Naive B cell (primary cell): ENCODE measurements at places on chromosomes 6 and 20.

- no peaks in the 10 kb centered on the region for H3K27me3 ChIP-seq
- no peaks in the 10 kb centered on the region for H3K36me3 ChIP-seq
- DNase-seq = no peak
- no peak overlapping the region for H3K27ac ChIP-seq
These were observed 297.3 kb upstream of the JAG1 start for GRCh38 chr20:10971096-10971495.

DNA sequence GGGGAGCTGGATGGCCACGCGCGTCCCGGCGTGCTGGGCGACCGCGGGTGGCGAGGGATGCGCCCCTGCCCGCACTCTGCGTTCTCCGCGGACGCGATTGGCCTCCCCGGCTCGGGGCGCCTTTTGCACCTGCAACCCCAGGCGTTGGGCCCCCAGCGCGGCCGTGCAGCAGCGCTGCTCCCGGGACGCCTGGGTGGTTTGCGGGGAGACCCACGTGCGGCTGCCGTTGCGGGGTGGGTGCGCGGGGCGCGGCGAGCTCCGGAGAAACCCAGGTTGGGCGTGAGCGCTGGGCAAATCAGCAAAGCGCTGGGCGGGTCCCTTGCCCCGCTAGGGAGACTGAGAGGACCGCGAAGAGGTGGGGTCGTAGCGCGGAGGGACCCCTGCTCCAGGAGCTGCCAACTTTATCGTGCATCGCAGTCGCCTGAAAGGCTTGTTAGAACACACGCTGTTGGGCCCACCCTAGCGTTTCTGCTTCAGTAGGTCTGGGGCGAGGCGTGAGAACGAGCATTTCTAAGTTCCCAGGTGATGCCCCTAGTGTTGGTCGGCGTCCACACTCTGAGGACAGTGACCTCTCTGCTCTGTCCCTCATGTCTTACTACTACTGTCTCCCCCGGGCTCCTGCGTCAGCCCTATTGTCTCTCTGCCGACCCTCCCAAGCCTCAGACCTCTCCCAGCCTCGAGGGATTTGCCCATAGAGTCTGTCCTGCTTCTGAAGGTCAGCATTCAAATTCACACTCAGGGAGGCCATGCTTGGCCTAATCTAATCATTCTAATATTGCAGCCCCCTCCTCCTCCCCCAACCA is 538 bp upstream of the ZFP64 start:
- DNase-seq = no peak
- H3K4me3 ChIP-seq = peak overlapping the region; percentile 89
- peak overlapping the region; percentile 76 for H3K27ac ChIP-seq
- H3K27me3 ChIP-seq = no peaks in the 10 kb centered on the region
- H3K4me1 ChIP-seq = peaks cover 9% of the 10 kb centered on the region
- H3K36me3 ChIP-seq = no peaks in the 10 kb centered on the region

DNA sequence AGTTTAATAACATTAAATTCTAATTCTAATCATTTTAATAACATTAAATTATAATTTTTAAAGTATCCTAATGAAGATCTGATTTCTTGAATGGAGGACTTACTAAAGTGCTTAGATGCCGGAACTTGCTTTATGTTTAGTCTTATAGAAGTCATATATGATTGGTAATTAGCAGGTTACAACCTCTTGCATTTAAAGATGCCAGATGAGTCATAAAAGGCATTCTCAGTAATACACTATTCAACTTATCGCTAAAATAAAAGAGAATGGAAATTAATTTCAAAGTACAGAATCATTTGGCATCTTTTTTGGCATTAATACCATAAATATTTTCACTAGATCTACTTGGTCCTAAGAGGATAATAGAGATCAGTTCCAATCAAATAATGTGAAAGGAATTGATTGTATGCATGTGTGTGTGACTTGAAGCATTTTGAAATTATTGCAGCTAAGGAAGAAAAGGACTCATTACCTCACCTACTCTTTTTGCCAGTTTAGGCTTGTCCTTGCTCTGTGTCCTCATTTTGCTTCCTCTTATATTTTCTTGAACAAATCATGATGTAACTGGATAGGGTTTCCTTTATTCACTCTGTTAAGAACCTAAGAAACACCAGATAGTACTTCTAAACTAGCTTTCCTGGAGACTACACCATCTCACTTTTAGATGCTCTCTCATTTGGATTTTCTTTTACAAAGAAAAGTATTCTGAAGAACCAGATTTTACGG is 2.7 kb downstream of the COL21A1 start:
- no peaks in the 10 kb centered on the region for H3K4me1 ChIP-seq
- H3K27me3 ChIP-seq = peaks cover 11% of the 10 kb centered on the region
- no peak overlapping the region for H3K4me3 ChIP-seq
- no peak overlapping the region for H3K27ac ChIP-seq

DNA sequence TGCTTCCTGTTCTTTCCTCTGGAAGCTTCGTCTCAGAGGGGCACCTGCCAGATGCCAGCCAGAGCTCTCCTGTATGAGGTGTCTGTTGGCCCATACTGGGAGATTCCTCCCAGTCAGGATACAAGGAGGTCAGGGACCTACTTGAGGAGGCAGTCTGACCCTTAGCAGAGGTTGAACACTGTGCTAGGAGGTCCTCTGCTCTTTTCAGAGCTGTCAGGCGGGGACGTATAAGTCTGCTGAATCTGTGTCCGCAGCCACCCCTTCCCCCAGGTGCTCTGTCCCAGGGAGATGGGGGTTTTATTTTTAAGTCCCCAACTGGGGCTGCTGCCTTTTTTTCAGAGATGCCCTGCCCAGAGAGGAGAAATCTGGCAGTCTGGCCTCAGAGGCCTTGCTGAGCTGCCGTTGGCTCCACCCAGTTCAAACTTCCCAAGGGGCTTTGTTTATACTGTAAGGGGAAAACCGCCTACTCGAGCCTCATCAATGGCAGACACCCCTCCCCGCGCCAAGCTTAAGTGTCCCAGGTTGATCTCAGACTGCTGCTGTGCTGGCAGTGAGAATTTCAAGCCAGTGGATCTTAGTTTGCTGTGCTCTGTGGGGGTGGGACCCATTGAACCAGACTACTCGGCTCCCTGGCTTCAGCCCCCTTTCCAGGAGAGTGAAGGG is 326.7 kb downstream of the BCKDHB start:
- no peak overlapping the region for H3K4me3 ChIP-seq
- no peak for DNase-seq
- no peak overlapping the region for H3K27ac ChIP-seq

GRCh38 chr6:21331235-21331634 is 262.3 kb upstream of the SOX4 start:
- no peak overlapping the region for H3K27ac ChIP-seq
- no peak overlapping the region for H3K4me3 ChIP-seq
- H3K27me3 ChIP-seq = no peaks in the 10 kb centered on the region

DNA sequence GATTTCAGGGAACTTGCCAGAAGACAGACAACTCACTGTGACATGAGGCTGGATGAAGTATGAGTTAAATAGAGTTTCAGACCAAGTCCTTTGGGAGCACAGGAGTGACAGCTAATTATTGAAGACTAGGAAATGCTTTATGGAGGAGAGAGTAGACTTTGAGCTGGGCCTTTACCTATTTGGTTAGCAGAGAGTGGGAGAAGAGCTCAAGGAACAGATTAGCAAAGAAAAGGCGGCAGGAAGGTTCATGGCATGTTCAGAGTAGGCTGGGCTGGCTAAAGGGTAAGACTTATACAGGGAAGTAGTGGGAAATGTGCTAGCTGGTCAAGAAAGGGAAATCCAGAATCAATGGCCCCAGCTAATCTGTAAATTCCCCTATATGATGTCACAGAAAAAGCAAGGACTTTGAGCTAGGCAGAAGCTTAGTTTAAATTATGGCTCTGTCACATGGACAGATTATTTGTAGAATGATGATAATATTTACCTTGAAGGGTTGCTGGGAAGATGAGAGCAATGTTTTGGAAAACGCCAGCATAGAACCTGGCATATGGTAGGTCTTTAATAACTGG is 19.0 kb downstream of the CEP250 start:
- no peak overlapping the region for H3K4me3 ChIP-seq
- no peak for DNase-seq
- no peaks in the 10 kb centered on the region for H3K27me3 ChIP-seq
- H3K36me3 ChIP-seq = no peaks in the 10 kb centered on the region

GRCh38 chr20:33070111-33071053 is 9.1 kb upstream of the BPIFB4 start:
- H3K4me1 ChIP-seq = no peaks in the 10 kb centered on the region
- no peaks in the 10 kb centered on the region for H3K36me3 ChIP-seq
- H3K4me3 ChIP-seq = no peak overlapping the region
